Tibial nerve (tissue), 4 donors: ENCODE measurements at places on chromosomes 11 and 22. TPM values are rescaled to one million over a fixed set of nuclear protein-coding genes. Genes with fewer than 3 reads are reported as not detected.

- no peaks in the 10 kb centered on the region for H3K36me3 ChIP-seq
- no peak overlapping the region for H3K27ac ChIP-seq
- DNase-seq = no peak
- no peak overlapping the region for H3K4me3 ChIP-seq
Measured at GRCh38 chr22:36052505-36052941, 23.9 kb upstream of the RBFOX2 start.

DNA sequence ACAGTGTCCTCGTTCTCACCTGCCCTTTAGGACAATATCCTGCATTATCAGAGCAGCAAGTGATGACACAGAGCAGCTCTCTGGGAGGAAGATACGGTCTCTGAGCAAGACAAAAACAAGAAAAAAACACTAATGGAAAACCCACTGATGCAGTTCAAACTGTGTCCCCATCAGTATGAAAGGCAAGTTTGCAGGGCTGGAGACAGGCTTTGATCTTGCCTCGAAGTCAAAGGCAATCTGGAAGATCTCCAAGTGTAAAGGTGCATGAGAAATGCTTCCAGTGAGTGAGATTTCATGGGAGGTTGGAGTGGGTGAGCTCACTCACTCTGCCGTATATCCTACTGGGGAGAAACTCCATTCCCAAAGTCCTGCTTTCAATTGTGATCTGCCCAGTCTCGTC lies 157.5 kb downstream of the KIRREL3 start:
- H3K4me3 ChIP-seq = no peak overlapping the region
- no peaks in the 10 kb centered on the region for H3K4me1 ChIP-seq
- no peaks in the 10 kb centered on the region for H3K36me3 ChIP-seq
- DNase-seq = no peak

- peak overlapping the region; percentile 80 for H3K27ac ChIP-seq
- H3K36me3 ChIP-seq = no peaks in the 10 kb centered on the region
- no peaks in the 10 kb centered on the region for H3K27me3 ChIP-seq
- H3K4me3 ChIP-seq = peak overlapping the region; percentile 88
Measured at GRCh38 chr22:18001040-18001893, 23.1 kb downstream of the MICAL3 start.

DNA sequence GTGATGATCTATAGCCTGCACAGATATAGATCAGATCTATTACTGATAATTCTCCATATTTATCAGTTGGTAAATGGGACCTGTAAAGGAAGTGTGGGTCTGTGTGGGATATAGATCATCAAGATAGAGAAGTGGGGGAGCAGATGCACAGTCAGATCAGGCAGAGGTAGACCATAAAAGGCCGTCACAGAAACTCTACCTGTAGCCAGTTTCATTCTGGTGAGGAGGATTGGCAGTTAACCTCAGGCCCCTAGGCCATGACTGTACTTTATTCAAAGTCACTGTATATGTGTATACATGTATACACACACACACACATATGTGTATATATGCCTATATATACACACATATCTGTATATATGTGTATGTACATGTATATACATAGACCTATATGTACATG lies 69.1 kb downstream of the ADM start:
- H3K36me3 ChIP-seq = no peaks in the 10 kb centered on the region
- no peaks in the 10 kb centered on the region for H3K27me3 ChIP-seq
- DNase-seq = no peak
- no peak overlapping the region for H3K27ac ChIP-seq
- H3K4me3 ChIP-seq = no peak overlapping the region
- no peaks in the 10 kb centered on the region for H3K4me1 ChIP-seq

DNA sequence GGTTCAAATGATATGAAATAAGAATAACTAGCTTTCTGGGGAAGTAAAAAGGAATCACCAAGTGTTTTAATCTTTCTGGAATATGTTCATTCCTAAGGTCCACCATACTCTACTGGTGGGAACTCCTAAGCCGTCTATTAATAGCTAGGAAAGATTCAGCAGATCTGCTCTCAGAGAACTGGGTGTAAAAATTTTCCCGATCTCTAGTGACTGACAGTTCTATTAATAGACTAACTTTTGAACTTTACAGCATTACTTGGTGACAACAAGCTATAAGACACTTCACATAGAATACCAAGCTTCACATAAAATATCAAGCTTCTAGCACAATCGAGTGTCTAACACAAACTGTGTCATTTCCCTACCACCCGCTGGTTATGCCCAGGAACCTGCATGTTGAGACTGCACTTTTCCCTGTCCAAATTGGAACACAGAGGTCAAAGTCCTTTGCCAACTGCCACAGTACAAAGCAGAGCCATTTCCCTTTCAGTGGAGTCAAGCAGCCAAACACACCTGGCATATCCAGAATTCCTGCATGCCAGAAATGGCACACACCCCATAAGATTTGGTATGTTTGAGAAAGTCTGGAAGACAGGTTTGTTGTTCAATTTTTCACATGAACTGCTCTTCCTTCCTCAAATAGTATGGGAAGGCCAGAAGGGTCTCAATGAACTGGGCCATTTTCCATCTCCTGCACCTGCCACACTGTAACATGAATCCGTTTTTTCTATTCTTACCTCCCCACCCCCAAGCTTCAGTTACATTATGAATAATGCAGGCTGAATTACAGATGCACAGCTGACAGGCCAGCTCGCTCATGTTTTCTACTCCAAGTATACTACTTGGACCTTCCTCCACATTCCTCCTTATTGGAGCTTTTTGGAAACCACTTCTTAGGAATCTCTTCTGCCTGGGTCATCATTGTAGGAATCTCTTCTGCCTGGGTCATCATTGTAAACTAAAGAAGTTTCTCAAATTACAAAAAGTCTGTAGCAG lies 3.7 kb downstream of the OSBP start:
- no peak overlapping the region for H3K4me3 ChIP-seq
- H3K27ac ChIP-seq = no peak overlapping the region
- peaks cover 5% of the 10 kb centered on the region for H3K36me3 ChIP-seq
- peaks cover 24% of the 10 kb centered on the region for H3K4me1 ChIP-seq
- H3K27me3 ChIP-seq = no peaks in the 10 kb centered on the region

DNA sequence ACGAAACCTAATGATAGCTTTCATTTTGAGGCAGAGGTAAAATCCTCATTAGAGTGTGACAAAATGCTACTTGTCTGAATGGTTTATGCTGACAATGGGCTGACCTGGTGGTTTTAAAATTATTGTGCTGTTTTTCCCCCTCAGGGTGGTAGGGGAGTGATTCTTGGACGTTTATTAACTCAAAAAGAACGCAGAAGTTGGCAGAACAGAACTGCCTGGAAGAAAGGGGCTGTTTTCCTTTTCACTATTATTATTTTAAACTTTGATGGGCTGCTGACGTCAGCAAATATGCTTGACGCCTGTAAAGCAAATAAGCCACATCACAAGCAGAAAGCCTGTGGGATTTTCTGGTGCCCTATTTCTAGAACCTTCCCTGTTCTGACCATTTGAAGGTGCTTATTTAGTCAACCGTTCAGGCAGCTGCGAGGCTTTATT lies 4.0 kb downstream of the RASSF10 start:
- no peaks in the 10 kb centered on the region for H3K36me3 ChIP-seq
- peaks cover 34% of the 10 kb centered on the region for H3K4me1 ChIP-seq
- H3K4me3 ChIP-seq = no peak overlapping the region
- H3K27me3 ChIP-seq = peaks cover 67% of the 10 kb centered on the region

DNA sequence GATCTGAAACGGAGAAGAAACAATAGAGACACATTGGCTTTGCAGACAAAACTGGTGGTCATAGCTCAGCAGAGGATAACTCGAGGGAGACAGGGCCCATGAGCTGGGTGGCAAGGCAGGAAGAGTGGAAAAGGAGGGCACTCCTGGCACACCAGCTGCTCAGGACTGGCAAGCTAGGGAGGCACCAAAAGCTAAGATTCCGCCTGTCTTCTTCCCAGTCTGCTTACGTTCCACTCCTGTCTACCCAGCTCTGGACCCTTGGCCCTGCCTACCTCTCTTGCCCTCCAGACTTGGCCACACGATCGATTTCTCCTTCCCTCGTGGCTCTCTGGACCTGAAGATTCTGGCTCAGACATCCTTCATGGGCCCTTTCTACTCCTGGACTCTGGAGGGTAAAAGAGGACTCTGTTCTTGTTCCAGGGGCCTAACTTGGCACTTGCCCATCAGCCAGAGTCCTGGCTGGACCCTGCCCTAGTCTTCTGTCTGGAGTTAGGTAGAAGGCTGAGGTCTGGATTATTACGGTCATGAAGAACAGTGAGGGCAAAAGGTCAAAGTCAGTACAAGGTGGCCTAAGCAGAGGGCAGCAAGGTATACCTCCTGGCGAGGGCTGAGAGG lies 115.2 kb upstream of the PITPNB start:
- no peak overlapping the region for H3K27ac ChIP-seq
- no peaks in the 10 kb centered on the region for H3K36me3 ChIP-seq
- DNase-seq = no peak
- no peak overlapping the region for H3K4me3 ChIP-seq
- H3K27me3 ChIP-seq = no peaks in the 10 kb centered on the region
- H3K4me1 ChIP-seq = peaks cover 27% of the 10 kb centered on the region

- no peak overlapping the region for H3K4me3 ChIP-seq
- H3K27ac ChIP-seq = no peak overlapping the region
- H3K4me1 ChIP-seq = no peaks in the 10 kb centered on the region
- H3K36me3 ChIP-seq = no peaks in the 10 kb centered on the region
- DNase-seq = no peak
Measured at GRCh38 chr11:45150943-45151342, 4.5 kb downstream of the PRDM11 start.

DNA sequence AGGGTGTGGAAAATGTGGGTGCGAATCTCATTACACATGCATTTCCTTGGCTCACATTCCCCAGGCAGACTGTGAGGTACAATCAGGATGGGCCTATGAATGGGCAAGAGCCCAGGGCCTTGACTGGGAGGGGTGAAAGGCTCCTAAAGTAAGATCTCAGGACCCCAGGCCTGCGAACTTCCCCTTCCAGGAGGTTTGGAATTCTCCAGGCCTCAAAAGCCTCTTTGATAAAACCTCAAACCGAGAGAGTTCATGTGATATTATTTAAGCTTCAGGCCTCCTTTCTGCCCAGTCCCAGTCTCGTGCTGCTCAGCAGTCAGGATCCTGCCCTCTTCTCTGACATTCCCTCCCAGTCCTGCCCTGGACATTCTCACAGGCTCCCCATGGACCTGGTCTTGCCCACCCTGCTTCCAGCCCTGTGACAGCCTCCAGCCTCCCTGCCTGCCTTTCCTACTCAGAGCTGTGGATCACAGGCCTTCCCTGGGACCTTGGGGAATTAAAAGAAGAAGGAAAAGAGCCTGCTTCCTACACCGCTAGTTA lies 37.3 kb upstream of the TEAD1 start:
- H3K36me3 ChIP-seq = no peaks in the 10 kb centered on the region
- H3K27ac ChIP-seq = no peak overlapping the region
- DNase-seq = no peak
- H3K4me3 ChIP-seq = no peak overlapping the region
- no peaks in the 10 kb centered on the region for H3K4me1 ChIP-seq

DNA sequence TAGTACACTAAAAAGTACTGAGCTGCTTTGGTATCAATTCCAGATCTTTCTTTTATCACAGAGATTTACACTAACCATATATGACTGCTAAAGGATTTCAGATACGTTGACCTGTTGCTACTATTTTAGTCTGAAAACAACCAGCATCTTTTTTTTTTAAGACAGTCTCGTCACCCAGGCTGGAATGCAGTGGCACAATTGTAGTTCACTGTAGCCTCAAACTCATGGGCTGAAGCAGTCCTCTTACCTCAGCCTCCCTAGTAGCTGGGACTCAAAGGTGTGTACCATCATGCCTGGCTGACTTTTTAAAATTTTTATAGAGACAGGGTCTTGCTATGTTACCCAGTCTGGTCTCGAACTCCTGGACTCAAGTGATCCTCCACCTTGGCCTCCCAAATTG lies 24.2 kb upstream of the L3MBTL2 start:
- H3K4me1 ChIP-seq = peaks cover 3% of the 10 kb centered on the region
- DNase-seq = no peak
- peaks cover 6% of the 10 kb centered on the region for H3K36me3 ChIP-seq
- no peaks in the 10 kb centered on the region for H3K27me3 ChIP-seq
- no peak overlapping the region for H3K27ac ChIP-seq
- H3K4me3 ChIP-seq = no peak overlapping the region

GRCh38 chr11:19785265-19785664 lies 72.6 kb downstream of the NAV2 start:
- H3K27ac ChIP-seq = no peak overlapping the region
- peaks cover 6% of the 10 kb centered on the region for H3K4me1 ChIP-seq
- H3K27me3 ChIP-seq = no peaks in the 10 kb centered on the region

GRCh38 chr11:35593143-35593542 lies 25.1 kb upstream of the FJX1 start:
- no peak overlapping the region for H3K27ac ChIP-seq
- no peaks in the 10 kb centered on the region for H3K36me3 ChIP-seq
- H3K27me3 ChIP-seq = no peaks in the 10 kb centered on the region
- peak; percentile 33 for DNase-seq

DNA sequence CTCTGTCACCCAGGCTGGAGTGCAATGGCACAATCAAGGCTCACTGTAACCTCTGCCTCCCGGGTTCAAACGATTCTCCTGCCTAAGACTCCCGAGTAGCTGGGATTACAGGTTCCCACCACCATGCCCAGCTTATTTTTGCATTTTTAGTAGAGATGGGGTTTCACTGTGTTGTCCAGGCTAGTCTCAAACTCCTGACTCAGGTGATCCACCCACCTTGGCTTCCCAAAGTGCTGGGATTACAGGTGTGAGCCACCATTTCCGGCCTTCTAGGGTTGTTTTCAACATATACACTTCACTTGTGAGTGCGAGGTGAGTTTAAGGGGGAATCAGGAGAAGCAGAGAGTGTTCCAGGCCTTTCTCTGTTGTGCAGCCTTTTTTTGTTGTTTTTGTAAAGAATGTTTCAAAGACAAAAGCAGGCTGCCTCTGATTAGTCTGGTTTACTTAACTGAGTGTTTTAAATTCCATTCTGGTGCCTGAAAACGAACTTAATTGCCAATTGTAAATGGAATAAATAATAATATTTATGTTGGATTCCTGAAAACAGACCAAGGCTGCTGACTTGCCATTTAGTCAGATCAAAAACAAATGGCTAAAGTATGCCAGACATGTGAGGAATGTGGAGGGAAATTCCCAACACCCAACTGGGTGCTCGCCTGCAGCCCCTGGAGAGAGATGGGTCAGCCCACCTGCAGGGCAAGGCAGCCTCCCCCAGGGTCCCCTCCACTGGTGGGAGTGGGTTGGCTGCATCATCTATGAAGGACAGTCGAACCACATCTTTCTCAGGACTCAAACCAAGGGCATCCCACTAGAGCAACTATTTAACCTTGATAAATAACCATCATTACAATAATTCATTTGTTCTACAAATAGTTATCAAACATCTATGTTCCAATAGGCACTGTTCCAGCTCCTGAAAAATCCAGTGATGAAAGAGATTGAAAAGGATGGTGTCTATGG lies 4.6 kb upstream of the RANGAP1 start:
- H3K4me1 ChIP-seq = no peaks in the 10 kb centered on the region
- H3K27me3 ChIP-seq = no peaks in the 10 kb centered on the region
- no peak overlapping the region for H3K4me3 ChIP-seq
- no peak for DNase-seq

Gene POU2AF3
- total RNA-seq = 1.4 TPM

Gene PRODH
- 146 TPM for total RNA-seq

Gene SPDYC
- total RNA-seq = not detected

Gene DSCAML1
- 0.42 TPM for total RNA-seq

Gene TRIM51
- not detected for total RNA-seq

Gene BLID
- 3.9 TPM for total RNA-seq
